ENCODE measurements at places on chromosomes 1 and 21. TPM values are rescaled to one million over a fixed set of nuclear protein-coding genes. Genes with fewer than 3 reads are reported as not detected.

Gene NMNAT2
- total RNA-seq = 3.2 TPM

GRCh38 chr1:95655321-95656020, 421.5 kb downstream of the RWDD3 start:
- DNase-seq = no peak

DNA sequence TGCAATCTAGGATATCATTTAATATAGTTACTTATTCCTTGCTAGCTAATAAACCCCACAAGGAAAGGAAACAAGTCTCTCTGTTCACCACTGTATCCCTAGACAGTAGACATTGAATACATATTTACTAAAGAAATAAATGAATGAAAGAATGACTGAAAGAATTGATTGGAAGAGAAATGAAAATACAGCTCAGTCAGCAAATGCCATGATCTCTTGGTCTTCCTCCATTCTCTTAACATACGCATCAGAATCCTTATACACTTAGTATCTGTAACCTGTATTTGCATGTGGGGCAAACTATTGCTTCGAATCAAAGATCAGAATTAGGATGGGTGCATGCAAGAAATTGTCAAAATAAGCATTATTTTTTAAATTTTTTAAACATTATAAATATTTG, 500.8 kb upstream of the ADGRL2 start:
- no peak for DNase-seq

DNA sequence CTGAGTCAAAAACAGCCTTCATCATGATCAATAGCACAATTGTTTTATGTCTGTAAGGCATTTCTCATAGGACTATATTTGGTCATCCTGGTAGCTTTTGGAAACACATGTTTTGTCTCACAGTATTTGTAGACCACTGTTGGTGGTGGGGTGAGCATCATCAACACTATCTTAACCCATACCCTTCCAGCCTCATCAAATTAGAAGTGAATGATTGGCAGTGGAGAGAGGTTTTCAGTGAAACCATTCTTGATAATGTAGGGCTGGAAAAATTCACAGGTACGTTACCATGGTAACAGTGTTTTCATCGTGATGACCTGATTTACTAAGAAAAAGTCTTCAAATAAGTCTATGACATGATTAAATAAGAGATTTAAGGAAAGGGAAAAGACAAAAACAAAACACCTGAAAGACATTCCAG, 45.3 kb upstream of the C1orf105 start:
- no peak for DNase-seq

DNA sequence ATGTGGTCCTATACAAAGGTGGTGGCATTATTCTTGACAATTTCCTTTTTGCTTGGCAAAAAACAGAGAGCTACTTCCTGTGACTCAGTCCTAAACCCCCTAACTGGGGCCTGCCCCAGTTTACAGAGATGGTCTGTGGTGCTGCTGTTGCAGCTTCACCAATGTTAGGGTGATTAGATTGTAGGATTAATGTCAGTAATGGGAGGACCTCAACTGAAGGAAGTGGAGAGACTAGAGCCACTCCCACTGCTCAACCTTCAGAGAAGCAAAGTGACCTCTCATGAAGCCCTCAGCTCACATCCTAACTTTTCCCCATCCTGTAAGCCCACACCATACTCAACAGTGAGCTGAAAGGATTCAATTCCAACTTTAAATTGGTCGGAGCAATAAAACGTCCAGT, 3.6 kb downstream of the S100A6 start:
- DNase-seq = no peak

GRCh38 chr1:65105596-65105995, 42.4 kb upstream of the AK4 start:
- no peak for DNase-seq

- DNase-seq = no peak
Measured at GRCh38 chr1:119222271-119222670, 81.8 kb upstream of the WARS2 start.

DNA sequence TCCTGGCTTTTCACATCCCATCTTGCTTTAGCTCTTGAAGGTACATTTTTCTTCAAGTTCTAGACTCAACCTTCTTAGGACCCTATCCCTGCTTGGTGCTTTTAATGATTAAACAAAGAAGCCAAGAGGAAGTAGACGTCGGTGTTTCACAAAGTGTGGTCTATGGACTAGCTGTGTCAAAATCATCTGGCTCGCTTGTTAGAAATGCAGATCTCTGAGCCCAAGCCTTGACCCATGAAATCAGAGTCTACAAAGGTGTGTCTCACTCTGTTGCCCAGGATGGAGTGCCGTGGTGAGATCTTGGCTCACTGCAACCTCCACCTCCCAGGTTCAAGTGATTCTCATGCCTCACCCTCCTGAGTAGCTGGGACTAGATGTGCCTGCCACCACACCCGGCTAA, 295.5 kb upstream of the KAZN start:
- no peak for DNase-seq

DNA sequence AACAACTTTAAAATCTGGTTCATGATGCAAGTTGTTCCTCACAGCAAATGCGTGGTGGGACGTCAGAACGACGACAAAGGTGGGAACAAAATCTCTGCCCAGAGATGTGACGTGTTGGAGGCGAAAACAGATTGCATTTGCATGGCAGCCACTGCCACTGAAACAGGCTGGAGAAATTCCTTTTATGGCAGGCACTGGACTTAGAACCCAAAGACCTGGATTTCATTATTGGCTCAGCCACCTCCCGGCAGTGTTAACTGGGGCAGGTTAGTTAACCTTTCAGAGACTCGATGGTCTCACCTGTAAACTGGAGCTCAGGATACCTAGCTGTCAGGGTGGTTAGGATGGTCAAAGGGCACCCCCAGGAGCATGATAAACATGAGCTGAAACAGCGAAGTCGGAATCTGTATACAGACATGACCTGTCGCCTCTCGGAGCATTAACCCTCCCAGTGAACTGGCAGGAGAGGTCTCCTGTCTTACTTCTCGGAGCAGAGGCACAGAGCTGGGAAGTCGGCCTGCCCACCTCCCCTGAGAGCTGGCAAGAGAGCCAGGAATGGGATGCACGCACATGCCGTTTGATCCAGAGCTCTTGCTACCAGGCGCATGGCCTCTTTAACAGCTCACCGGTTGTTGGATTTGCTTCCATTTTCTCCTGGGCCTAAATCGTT, 59.2 kb upstream of the TARBP1 start:
- DNase-seq = no peak

Gene FAM72A
- total RNA-seq = 11.2 TPM

GRCh38 chr1:161427733-161428516, 60.2 kb upstream of the CFAP126 start:
- DNase-seq = peak; percentile 28

DNA sequence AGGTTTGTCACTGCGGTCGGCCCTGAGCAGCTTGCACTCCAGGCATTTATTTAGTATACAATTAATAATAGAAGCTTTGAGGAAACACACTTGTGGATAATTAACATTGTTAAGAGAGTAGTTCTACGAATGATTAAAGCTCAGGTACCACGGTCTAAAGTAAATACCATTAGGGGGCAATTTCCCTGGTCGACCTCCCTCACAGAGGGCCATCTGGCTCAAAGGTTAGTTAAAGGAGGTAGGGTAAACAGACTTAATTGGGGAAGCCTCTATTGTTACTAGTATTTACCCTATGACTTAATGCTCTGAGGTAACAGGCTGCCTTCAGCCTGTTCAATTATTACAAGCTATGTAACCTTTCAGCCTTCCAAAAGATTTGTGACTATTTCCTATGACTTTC, 122.3 kb upstream of the SLC44A3 start:
- no peak for DNase-seq

DNA sequence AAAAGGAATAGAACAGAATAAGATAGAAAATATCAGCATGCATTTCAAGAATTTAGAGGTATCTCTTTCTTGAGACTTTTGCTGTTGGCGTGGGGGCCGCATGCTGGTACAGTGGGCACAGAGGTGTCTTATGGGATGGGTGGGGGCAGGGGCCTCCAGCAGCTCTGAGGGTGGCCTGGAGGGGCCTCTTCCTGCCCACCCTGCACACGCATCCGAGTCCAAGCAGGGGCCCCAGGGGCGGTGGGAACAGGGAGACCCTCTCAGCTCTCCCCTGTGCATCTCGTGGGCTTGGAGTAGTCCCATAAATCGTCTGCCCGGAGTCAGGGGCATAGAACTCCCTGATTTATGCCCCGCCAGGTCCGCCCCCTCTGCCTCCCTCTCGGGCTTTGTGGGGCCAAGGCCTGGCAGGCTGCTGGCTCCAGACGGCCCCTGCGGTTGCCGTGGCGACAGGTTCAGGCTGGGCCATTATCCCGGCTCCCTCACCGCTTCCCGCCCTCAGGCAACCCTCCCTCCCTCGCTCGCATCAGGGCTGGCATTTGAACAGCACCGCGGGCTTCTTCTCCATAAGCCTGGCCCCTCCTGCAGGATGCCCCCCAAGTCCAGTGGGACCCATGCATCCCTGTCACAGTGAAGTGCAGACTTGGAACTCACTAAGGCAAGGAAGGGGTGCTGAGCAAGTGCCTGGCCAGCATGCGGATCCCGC, 133.2 kb upstream of the ZBTB40 start:
- DNase-seq = peak; percentile 67

GRCh38 chr1:23718482-23718881, 24.8 kb upstream of the ELOA start:
- peak; percentile 43 for DNase-seq

DNA sequence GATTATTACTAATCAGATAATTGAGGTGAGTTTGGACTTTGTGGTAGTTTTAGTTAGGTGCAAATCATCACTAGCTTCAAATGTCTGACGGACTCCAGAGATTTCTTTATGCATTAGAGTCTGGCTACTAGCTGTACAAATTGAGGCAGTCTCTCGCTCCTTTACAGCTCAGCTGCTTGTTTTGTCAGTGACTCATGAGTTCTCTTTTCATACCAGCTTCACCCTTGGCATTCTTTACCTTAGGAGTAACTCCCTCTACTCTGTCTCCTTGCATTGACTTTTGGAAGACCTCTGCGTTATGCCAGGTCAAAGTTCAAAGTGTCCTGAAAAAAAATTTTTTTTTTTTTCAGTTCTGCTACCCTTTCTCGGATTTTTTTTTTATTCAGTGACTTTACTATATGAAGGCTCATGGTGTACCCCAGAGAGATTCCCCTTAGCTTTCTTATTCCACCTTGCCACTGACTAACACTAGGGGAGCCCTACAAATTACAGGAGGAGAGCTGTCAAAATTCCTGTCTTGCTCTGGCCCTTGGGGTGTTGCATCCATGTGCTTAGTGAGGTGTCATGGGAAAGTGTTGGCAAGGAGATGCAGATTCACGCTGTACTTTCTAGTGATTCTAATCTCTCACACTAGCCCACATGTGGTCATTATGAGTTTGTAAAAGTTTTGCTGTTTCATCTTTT, 576.6 kb downstream of the ADGRL2 start:
- no peak for DNase-seq

- DNase-seq = no peak
Measured at GRCh38 chr1:161008869-161009510, 12.0 kb downstream of the F11R start.

Gene UQCRHL
- total RNA-seq = 2.7 TPM

Data from neural crest cell (in vitro differentiated cells).